ENCODE measurements at places on chromosomes 3 and 15.

DNA sequence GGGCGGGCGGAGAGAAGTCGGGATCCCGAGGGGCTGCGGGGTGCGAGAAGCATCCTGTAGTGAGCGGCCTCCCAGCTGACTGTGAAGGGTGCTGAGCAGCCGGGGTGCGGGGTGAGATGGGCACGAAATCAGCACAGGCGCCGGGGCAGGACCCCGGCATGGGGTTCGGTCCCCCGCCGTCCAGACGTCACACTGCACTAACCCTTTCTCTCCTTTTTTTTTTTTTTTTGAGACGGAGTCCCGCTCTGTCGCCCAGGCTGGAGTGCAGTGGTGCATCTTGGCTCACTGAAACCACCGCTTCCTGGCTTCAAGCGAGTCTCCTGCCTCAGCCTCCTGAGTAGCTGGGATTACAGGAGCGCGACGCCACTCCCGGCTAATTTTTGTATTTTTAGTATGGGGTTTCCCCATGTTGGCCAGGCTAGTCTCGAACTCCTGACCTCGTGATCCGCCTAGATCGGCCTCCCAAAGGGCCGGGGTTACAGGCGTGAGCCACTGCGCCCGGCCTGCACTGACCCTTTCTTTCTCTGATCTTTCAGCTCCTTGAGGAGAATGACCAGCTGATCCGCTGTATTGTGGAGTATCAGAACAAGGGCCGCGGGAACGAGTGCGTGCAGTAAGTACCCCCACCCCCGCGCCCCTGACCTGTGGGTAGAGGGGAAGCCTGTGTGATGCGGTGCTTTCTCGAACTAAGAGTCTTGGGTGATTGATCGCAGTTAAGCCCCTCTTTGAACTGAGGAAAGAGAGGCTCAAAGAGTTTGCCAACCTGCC, 513 bp downstream of the SS18L2 start:
- no peak for DNase-seq

DNA sequence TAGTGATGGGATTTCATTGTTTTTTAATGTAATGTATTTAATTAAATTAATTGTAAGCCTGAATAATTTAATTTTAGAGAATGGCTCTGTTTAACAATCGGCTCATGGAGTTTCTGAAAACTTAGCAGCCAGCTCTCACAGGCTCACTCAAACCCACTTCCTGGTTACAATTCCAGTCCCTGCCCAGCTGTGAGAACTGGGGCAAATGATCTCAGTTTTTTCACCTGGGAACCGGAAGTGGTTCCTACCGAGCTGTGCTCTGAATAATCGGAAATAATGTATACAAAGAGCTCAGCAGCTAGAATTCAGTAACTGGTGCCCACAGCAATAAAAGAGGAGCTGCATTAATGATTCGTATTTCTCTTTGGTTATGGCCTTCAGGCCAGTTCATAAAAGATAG, 244.3 kb upstream of the MCTP2 start:
- DNase-seq, result no peak

GRCh38 chr3:73513260-73513659, 111.5 kb downstream of the PDZRN3 start:
- DNase-seq, result no peak

DNA sequence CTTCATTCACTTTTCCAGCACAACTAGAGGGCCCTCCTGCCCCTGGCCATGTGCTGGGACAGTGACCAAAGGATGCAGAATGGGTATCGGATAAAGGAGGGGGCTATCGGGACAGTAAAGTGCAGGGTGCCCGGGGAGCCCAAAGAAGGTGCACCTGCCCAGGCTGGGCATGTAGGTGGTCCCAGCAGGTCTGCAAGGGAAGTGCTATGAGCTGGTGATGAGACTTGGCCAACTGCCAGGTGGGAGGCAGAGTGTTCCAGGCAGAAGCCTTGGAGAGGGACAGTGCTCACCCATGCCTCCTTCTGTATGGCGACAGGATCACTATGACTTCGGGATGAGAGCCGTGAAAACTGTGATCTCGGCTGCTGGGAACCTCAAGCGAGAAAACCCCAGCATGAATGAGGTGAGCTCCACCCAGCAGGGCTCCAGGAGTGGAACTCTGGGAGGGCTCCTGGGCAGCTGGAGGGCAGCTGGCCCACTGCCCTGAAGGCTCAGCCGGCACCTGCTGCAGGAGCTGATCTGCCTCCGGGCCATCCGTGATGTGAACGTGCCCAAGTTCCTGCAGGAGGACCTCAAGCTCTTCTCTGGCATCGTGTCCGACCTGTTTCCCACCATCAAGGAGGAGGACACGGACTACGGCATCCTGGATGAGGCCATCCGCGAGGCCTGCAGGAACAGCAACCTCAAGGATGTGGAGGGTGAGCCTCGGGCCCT, 48.4 kb downstream of the DNAH1 start:
- no peak for DNase-seq

- DNase-seq, result no peak
These were observed 6.9 kb upstream of the RFTN1 start for GRCh38 chr3:16520241-16520969.

- no peak for DNase-seq
These were observed 71.9 kb downstream of the FILIP1L start for GRCh38 chr3:100042166-100042981.

- DNase-seq, result no peak
These were observed 416.5 kb downstream of the TBL1XR1 start for GRCh38 chr3:176780766-176781165.

DNA sequence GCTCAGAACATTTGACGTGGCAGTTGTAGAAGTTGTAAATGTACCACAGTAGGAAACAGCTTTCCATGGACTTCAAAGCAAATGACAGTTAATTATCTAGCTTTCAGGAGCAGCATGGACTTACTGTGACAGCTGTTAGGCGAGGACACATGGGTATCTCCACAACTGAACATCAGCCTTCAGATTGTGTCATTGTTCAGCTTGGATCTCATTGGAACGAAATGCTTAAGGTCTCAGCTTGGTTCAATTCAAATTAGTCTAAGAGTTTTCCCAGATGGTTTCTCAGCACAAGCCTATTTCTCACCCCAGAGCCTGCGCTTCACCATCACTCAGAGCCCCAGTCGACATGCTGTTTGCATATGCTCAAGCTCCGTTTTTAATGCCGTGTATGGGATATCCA, 21.1 kb upstream of the GYG1 start:
- no peak for DNase-seq

DNA sequence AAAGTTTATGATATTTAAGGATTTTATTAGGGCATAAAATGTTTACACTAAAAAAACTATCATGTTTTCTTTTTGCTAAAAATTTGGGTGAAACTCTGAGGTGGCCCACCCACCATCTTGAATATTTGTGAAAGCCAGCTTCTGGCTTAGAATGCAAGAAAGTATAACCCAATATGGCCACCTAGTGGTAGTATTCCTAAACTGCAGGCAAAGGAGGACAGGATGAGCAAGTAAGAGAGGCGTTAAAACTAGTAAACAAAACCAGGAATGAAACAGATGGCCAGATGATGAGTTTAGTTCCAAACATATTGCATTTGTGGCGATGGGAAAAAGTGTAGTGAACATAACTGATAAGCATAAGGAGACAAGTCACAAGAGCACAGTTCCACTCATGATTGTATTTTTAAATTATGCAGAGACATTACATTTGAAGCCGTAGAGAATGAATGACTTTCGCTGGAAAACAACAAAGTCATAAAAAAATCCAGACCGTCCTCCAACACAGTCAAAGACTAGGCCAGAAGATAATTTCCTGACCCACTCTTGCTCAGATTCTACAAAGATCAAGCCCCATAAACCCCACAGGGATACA, 103.3 kb upstream of the PRTG start:
- DNase-seq, result no peak

- DNase-seq, result no peak
These were observed at the start of gene SST for GRCh38 chr3:187669675-187670504. Gene SST, minus strand, starts transcription at chr3:187670394. Its CDS starts 103 bp downstream, at chr3:187670291.

GRCh38 chr3:144361002-144361401, 389.4 kb downstream of the DIPK2A start:
- DNase-seq, result no peak

DNA sequence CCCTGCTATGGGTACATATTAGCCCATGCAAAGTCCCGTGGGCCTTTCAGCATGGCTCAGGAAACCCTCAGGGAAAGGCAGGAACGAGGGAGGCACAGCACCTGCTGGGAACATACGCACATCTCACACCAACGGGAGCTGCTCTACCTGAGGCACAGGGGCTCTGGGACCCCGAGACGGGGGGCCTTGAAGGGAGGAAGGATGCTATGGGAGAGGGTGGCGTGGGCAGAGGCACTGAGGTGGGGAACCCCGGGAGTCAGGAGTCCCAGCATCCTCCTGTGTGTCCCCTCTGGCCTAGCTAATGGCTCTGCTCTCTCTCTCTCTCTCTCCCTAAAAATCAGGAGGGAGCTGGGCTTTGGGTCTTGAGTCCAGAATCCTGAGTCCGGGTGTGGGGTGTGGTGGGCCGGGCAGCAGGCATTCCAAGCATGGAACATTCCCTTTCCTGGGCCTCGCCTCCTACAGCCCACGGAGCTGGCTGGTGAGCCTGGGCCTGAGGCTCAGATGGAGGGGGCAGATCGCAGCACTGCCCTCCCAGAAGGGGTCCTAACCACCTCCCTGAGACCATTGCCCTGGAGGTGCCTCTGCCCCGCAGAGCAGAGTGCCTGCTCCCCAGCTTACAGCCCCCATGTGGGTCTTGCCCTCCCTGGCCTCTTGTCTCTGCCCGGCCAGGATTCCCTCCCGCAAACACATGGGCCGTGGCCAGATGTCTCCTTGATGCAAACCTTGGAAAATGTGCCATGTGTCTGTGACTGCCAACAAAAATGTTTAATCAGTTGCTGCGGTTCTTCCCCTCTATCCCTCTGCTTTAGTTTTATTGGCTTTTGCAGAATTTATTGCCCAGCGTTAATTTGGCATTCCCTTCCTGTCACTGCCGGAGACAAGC, 101.6 kb downstream of the TMEM266 start:
- DNase-seq, result no peak

GRCh38 chr15:77819851-77820728, 187.4 kb upstream of the LINGO1 start:
- no peak for DNase-seq
